ENCODE measurements at places on chromosomes 6 and 20. TPM values are rescaled to one million over a fixed set of nuclear protein-coding genes. Genes with fewer than 3 reads are reported as not detected.

Gene BANF2
- total RNA-seq, result not detected

Gene HTR1E
- 0.82 TPM for total RNA-seq

Gene IMPG1
- not detected for total RNA-seq

Gene ATAT1
- 51.2 TPM for total RNA-seq

Gene ABHD16B
- not detected for total RNA-seq

Gene ATG5
- 33.0 TPM for total RNA-seq

- peaks cover 5% of the 10 kb centered on the region for H3K4me1 ChIP-seq
- H3K27me3 ChIP-seq, result no peaks in the 10 kb centered on the region
- H3K4me3 ChIP-seq, result no peak overlapping the region
- no peak overlapping the region for H3K27ac ChIP-seq
- no peaks in the 10 kb centered on the region for H3K36me3 ChIP-seq
Measured at GRCh38 chr6:88982720-88983119, 19.3 kb upstream of the RNGTT start.

GRCh38 chr6:163455552-163455951 is 41.0 kb downstream of the QKI start:
- H3K27ac ChIP-seq, result no peak overlapping the region
- no peak overlapping the region for H3K4me3 ChIP-seq
- H3K36me3 ChIP-seq, result peaks cover 15% of the 10 kb centered on the region
- DNase-seq, result no peak

- no peak for DNase-seq
- no peaks in the 10 kb centered on the region for H3K4me1 ChIP-seq
- H3K27ac ChIP-seq, result no peak overlapping the region
- no peaks in the 10 kb centered on the region for H3K27me3 ChIP-seq
Measured at GRCh38 chr6:147298461-147298860, 94.2 kb downstream of the STXBP5 start.

- H3K27ac ChIP-seq, result no peak overlapping the region
- no peaks in the 10 kb centered on the region for H3K4me1 ChIP-seq
- no peak overlapping the region for H3K4me3 ChIP-seq
- no peaks in the 10 kb centered on the region for H3K36me3 ChIP-seq
Measured at GRCh38 chr6:32943864-32944649, 3.2 kb upstream of the HLA-DMB start.

DNA sequence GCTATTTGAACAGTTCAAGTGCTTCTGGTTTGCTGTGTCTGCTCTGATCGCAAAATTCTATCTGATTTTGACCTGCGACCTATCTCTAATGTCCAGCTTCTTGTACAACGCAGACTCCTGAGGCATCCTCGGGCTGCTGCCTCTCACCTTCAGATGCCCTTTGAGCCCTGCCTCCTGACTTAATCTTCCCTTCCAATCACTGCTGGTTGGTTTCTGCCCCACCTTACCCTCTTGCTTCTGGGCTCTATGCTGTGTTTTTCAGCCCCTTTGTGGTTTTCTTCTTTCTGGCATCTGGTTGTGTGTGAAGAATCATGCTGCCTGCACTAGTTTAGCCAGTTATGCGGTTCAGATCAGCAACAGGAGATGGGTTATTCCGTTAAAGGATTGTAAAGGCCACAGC is 131.2 kb upstream of the THEMIS start:
- peaks cover 13% of the 10 kb centered on the region for H3K36me3 ChIP-seq
- no peak overlapping the region for H3K4me3 ChIP-seq
- no peaks in the 10 kb centered on the region for H3K27me3 ChIP-seq
- DNase-seq, result no peak
- H3K4me1 ChIP-seq, result peaks cover 4% of the 10 kb centered on the region
- no peak overlapping the region for H3K27ac ChIP-seq

- no peaks in the 10 kb centered on the region for H3K27me3 ChIP-seq
- no peak overlapping the region for H3K4me3 ChIP-seq
- H3K27ac ChIP-seq, result no peak overlapping the region
- DNase-seq, result no peak
- no peaks in the 10 kb centered on the region for H3K36me3 ChIP-seq
- H3K4me1 ChIP-seq, result no peaks in the 10 kb centered on the region
Measured at GRCh38 chr20:16129411-16129810, 443.8 kb downstream of the KIF16B start.

DNA sequence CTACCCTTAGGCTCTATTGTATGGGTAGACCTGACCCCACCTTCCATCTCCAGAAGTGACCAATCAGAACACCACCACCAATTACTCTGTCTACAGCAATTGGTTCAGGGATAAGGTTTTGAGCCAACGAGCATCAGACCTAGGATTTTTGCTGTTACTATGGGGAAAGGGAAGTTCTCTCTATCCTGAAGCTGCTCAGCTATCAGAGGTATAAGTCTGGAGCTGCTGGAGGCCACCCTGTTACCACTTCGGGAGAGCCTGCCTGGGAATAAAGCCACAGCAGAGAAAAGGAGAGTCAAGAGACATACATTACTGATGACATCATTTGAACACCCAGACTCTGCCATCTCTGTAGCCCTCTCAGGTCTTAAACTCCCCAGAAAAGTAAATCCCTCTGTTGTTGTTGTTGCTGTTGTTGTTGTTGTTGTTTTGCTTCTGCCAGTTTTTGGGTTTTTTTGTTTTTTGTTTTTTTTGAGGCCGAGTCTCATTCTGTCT is 94.5 kb downstream of the PREX1 start:
- H3K4me3 ChIP-seq, result no peak overlapping the region
- DNase-seq, result no peak
- H3K27me3 ChIP-seq, result no peaks in the 10 kb centered on the region

- H3K4me1 ChIP-seq, result peaks cover 55% of the 10 kb centered on the region
- H3K27me3 ChIP-seq, result no peaks in the 10 kb centered on the region
- no peak for DNase-seq
- no peaks in the 10 kb centered on the region for H3K36me3 ChIP-seq
Measured at GRCh38 chr20:53597521-53598120, 4.0 kb upstream of the ZNF217 start.

DNA sequence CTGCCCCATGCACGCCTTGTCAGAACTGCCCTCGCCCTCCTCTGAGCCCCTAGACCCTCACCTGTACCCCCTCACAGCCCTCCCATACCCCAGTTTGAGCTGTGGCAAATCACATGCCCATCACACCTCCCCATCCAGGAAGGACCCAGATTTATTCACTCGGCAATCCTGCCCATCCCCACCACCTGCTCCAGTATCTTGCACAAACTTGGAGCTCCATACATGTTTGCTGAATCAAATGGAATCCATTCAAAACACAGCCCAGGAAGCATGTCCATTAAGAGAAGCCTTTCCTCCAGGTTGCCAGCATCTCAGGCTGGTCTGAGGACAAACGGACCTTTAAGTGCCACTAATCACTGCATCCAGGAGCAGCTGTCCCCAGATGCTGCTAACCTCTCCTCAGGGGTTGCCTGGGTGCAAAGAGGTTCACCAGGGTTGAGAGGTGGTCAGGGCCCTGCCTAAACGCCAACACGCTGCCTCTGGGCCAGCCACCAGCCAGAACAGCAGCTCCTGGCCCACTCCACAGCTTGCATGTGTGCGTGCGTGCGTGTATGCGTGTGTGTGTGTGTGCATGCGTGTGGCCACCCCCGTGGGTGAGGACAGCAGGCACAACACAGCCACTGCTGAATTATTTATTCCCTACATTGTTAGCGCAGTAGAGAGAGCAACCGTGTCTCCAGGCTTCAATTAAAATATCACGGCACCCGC is 31.0 kb downstream of the GRM4 start:
- no peak overlapping the region for H3K4me3 ChIP-seq
- peaks cover 69% of the 10 kb centered on the region for H3K27me3 ChIP-seq
- no peak overlapping the region for H3K27ac ChIP-seq
- no peak for DNase-seq
- no peaks in the 10 kb centered on the region for H3K36me3 ChIP-seq
- no peaks in the 10 kb centered on the region for H3K4me1 ChIP-seq

- no peaks in the 10 kb centered on the region for H3K36me3 ChIP-seq
- DNase-seq, result no peak
- peak overlapping the region; percentile 81 for H3K27ac ChIP-seq
Measured at GRCh38 chr20:24117383-24117782, 128.8 kb upstream of the GGTLC1 start.

- peaks cover 19% of the 10 kb centered on the region for H3K4me1 ChIP-seq
- peak within 1 kb of the TSS; percentile 98 for H3K4me3 ChIP-seq
- peak within 1 kb of the TSS; percentile 93 for H3K27ac ChIP-seq
- peaks cover 25% of the 10 kb centered on the region for H3K36me3 ChIP-seq
Measured at GRCh38 chr6:28124350-28124970, at the start of gene ZSCAN16. Gene ZSCAN16, plus strand, starts transcription at chr6:28124609. Its CDS starts 835 bp downstream, at chr6:28125444.

- no peaks in the 10 kb centered on the region for H3K36me3 ChIP-seq
- DNase-seq, result no peak
- peaks cover 7% of the 10 kb centered on the region for H3K4me1 ChIP-seq
- H3K27ac ChIP-seq, result no peak overlapping the region
- no peak overlapping the region for H3K4me3 ChIP-seq
Measured at GRCh38 chr6:13846841-13847240, 32.5 kb upstream of the MCUR1 start.
